ENCODE measurements at places on chromosomes 16 and 17.

DNA sequence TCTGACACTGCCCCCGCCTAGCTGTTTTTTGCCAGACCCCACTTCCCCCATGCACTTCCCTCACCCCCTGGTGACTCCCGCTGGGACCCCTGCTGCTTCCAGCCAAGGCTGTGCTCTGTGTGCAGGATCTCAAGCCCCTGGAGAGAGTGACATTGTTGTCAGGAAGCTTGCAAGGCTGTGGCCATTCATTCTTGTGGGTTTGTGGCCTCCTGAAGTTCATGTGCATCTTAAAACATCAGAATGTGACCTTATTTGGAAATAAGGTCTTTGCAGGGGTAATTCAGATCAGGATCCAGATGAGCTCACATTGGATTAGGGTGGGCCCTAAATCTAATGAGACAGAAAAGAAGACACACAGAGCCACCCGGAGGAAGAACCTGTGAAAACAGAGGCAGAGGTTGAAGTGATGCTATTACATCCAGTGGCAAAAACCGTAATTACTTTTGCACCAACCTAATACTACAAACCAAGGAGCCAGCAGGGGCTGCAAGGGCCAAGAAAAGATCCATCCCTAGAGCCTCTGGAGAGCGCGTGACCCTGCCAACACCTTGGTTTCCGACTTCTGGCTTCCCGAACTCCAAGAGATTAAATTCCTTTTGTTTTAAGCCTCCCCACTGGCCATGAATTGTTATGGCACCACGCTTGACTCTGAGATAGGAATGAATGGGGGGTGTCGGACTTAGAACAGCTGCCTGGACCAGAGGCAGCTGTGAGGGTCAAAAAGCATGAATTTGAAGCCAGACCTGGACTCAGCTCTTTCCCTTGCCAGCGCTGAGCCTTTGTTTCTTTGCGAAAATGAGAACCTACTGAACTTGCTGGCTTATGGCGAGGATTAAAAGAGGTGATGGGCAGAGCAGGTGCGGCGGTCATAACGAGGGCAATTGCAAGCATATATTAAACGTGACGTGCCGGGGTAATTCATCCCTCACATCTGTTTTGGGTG, 75.5 kb downstream of the BMERB1 start:
- DNase-seq: peak; percentile 63

- peak; percentile 62 for DNase-seq
Measured at GRCh38 chr17:20121359-20122253, 112.4 kb downstream of the SPECC1 start.

DNA sequence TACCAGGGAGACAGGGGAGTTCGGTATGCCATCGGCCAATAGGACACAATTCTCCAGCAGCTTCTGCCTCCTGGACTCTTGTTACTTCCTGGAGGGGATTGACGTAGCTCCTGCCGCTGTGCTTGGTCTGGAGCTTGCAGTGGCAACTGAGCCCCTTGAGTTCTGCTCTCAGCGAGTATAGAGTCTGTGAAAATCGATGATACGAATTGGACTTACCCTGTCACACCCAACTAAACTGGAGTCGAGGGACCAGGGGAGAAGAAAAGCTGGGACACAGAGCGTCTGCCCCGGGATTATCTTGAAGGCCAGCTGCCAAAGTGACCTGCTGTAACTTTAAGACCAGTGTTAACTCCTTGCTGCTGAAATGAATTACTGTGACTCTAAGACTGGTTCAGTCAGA, 22.2 kb downstream of the SEC14L1 start:
- no peak for DNase-seq

GRCh38 chr16:73233329-73233765, 185.4 kb upstream of the ZFHX3 start:
- DNase-seq: no peak

DNA sequence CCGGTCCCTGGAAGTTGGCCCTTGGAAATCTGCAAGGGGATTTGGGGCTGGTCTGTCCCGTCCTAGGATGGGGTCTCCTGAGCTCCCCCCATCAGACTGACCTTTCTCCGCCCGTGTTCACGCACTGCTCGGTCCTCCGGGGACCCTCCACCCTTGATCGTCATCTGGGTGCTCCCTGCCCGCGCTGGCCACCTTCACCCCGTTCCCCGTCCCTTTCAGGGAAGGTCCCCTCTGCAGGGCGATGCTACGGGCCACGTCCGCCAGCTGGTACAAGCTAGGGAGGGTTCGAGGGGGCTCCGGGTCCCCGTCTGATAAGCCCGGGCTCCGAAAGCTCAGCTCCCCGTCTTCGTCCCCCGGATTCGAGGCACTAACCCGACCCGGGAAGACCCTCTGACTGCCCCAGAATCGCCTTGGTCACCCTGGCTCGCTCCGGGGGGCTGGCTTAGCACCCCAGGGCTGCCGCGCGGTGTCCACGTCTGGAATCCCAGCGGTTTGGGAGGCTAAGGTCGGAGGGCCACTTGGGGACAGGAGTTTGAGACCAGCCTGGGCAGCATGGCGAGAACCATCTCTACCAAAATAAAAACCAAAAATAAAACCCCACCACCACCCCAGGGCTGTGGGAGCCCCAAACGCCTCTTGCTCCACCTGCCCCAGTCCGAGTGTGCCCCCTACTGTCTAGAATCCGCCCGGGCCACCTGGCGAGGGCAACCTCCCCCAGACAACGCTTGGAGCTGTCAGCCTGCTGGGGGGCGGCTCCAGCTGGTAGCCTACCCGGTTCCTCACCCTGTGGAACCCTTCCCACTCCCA, 1.1 kb upstream of the SLC43A2 start:
- DNase-seq: peak; percentile 76

DNA sequence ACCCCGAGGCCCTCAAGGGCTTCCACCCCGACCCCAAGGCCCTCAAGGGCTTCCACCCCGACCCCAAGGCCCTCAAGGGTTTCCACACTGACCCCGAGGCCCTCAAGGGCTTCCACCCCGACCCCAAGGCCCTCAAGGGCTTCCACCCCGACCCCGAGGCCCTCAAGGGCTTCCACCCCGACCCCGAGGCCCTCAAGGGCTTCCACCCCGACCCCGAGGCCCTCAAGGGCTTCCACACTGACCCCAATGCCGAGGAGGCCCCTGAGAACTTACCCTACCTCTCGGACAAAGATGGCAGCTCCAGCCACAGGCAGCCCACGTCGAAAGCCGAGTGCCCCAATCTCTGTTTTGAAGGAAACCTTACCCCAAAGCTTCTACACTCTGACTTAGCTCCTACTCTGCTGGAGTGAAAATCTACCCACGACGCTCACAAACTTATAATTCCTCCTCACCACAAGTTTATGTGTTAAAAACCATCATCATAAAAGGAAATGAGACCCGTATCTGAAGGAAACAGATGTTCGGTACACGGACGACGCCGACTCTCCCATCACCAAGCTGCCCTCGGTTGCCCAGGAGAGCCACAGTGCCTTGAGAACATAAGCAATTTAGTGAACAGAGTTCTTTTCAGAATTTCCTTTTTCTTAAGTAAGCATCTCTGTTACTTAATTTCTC, 61.2 kb upstream of the RPH3AL start:
- DNase-seq: no peak

DNA sequence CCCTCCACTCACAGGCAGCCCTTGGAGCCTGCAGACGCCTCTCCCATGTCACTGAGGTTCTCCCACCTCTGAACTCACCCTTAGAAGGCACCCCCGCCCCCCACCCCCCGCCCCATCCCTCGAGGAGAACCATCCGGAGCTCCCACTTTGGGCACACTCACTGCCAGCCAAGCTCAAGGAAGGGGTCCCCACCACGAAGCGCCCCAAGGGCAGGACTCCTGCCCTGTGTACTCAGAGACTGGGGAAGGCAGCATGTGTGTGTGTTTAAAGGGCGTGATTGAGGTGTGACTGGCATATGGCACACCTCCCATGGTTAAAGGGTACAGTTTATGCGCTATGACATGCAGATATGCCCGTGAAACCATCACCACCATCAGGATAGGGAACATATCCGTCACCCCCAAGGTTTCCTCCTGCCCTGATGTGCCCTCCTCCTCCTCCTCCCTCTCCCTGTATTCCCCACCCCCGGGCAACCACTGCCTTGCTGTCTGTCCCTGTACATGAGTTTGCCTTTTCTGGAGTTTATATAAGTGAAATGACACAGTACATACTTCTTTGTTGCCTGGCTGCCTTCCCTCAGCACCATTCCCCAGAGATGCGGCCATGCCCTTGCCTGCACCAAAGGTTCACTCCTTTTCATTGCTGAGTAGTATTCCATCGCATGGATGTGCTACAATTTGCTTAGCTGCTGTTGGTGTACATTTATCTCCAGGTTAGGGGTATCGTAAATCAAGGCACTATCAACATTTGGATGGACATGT, 14.0 kb upstream of the RBFOX3 start:
- DNase-seq: no peak

GRCh38 chr16:87961623-87962022, 10.4 kb downstream of the BANP start:
- DNase-seq: no peak

- no peak for DNase-seq
Measured at GRCh38 chr16:28985211-28986041, 574 bp downstream of the LAT start.

GRCh38 chr16:20674684-20675487, 22.6 kb downstream of the ACSM1 start:
- DNase-seq: peak; percentile 18

DNA sequence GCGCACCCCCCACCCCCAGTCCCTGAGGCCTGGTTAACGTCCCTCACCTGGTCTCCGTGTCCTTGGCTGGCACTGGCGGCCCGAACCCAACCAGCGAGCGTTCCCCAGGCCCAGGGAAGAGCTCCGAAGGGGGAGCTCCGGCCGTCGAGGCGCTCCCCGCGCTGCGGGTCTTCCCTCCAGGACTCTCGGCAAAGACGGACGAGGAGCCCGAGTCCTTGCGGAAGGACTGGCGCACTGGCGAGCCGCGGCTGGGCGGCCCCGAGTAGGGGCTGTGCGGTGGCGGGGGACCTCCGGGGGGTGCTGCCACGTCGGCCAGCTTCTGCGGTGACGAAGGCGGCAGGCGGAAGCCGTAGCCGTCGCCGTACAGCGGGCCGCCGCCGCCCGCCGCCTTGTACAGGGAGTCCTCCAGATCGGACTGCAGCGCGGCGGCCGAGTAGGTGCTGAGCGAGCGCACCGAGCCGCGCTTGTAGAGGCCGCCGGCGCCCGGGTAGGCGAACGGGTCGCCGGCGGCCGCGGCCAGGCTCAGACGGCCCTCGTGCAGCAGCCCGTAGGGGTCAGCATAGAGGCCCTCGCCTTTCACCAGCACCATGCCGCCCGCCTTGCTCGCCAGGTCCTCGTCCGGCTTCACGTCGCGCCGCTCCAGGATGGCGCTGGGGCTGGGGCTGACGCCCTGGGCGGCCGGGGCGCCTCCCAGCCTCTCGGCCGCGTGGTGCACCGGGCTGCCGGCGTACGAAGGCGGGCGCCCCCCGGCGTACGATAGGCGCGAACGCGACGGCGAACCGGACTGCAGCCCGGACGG, 44.1 kb downstream of the SRCIN1 start:
- no peak for DNase-seq

DNA sequence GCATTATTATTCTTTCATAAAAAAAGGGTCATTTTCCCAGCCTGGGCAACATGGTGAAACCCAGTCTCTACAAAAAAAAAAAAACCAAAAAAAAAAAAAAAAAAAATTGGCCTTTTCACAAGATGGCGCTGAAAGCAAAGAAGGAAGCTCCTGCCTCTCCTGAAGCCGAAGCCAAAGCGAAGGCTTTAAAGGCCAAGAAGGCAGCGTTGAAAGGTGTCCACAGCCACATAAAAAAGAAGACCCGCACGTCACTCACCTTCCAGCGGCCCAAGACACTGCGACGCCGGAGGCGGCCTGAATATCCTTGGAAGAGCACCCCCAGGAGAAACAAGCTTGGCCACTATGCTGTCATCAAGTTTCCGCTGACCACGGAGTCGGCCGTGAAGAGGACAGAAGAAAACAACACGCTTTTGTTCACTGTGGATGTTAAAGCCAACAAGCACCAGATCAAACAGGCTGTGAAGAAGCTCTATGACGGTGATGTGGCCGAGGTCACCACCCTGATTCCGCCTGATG, 4.9 kb upstream of the PGAP6 start:
- no peak for DNase-seq

DNA sequence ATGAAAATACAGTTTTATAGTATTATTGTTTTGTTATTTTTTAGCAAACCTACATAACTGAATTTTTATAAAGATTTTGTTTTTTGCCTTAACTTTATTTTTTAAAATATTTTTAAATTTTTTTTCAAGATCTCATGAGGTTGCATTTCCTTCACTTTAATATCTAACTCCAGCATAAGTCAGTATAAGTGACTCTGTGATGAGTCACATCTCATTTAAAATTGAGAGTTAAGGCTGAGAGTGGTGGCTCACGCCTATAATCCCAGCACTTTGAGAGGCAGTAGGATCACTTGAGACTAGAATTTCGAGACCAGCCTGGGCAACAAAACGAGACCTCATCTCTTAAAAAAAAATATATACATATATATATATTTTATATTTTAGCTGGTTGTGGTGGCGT, 44.0 kb downstream of the NLK start:
- peak; percentile 22 for DNase-seq

- no peak for DNase-seq
Measured at GRCh38 chr16:52436339-52437276, 110.3 kb downstream of the TOX3 start.

- peak; percentile 28 for DNase-seq
Measured at GRCh38 chr16:50153596-50154419, 702 bp downstream of the TENT4B start.

GRCh38 chr17:57622683-57623433, 122.2 kb downstream of the CCDC182 start:
- DNase-seq: peak; percentile 44

DNA sequence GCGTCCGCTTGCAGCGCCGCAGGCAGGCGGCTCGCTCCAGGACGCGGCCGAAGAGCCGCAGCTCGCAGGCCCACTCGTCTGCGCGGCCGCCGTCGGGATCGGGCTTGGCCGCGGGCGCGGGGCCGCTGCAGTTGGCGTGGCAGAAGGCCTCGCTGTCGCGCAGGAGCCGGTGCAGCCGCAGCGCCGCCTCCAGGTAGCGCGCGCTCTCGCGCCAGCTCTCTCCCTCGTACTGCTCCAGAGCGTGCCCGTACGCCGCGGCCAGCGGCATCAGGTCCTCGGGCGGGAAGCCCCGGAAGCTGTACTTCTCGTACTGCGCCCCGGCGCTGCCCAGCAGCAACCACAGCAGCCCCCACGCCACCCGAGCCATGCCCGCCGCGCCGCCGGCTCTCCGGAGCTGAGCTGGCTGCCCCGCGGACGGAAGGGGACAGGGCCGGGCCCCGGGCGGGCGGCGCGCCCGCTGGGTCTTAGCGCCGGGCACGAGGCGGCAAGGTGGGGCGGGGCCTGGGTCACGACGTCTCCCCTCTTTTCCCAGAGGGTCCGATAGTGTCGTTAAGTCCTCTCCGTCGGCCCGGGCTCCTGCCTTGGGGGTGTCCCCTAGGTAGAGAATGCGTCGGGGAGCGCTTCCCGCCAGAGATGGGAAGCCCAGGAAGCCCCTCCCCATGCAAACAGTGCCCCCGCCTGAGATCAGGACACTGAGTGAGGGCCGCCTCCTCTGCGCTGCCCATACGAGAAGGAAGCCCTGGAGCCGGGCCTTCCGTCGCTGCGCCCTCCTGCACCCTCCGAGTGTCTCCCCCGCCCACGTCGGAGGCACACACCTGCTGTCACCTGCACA, at the start of gene P3H4:
P3H4 (minus strand) TSS at position 401 of the 832 bp plus-strand sequence; CDS start at position 367, 34 bp downstream.
- peak; percentile 86 for DNase-seq
